A549 treated with Hydrocortisone at 1 μM for 4 hours (cell line): ENCODE measurements at places on chromosomes 12 and 14. TPM values are rescaled to one million over a fixed set of nuclear protein-coding genes. Genes with fewer than 3 reads are reported as not detected.

The LARP4 gene
- total RNA-seq: 34.4 to 54.5 TPM (median 41.4 TPM) in 5 replicates

The WSB2 gene
- 60.0 to 69.5 TPM (median 62.3 TPM) in 5 replicates for total RNA-seq

The GZMB gene
- total RNA-seq: not detected in 5 replicates

The PLEKHH1 gene
- 3.0 to 3.5 TPM (median 3.2 TPM) in 5 replicates for total RNA-seq

The NOS1 gene
- 0.46 to 0.63 TPM (median 0.51 TPM) in 5 replicates for total RNA-seq

The KRT83 gene
- total RNA-seq: 2.1 to 7.9 TPM (median 6.3 TPM) in 5 replicates

The SLC6A12 gene
- total RNA-seq: 0.68 to 1.3 TPM (median 0.85 TPM) in 5 replicates

The CKAP4 gene
- 71.7 to 84.0 TPM (median 80.8 TPM) in 5 replicates for total RNA-seq

The TMEM179 gene
- 0.10 to 0.43 TPM (median 0.35 TPM) in 5 replicates for total RNA-seq

The ZNF664 gene
- total RNA-seq: 53.4 to 73.7 TPM (median 59.6 TPM) in 5 replicates

The GLI1 gene
- total RNA-seq: 4.5 to 6.2 TPM (median 5.6 TPM) in 5 replicates

The SCAF11 gene
- total RNA-seq: 42.2 to 63.3 TPM (median 44.5 TPM) in 5 replicates

The AHNAK2 gene
- 194 to 278 TPM (median 207 TPM) in 5 replicates for total RNA-seq

The GPR68 gene
- 0.16 to 0.29 TPM (median 0.23 TPM) in 5 replicates for total RNA-seq

The AQP5 gene
- not detected in 5 replicates for total RNA-seq

The GALNT8 gene
- total RNA-seq: not detected in 5 replicates

The CLEC7A gene
- not detected in 5 replicates for total RNA-seq

The FIGNL2 gene
- 0.18 to 0.28 TPM (median 0.26 TPM) in 5 replicates for total RNA-seq

The TDG gene
- total RNA-seq: 25.4 to 32.3 TPM (median 27.2 TPM) in 5 replicates

The DEGS2 gene
- 1.5 to 3.9 TPM (median 2.5 TPM) in 5 replicates for total RNA-seq
